ENCODE measurements at places on chromosomes 6 and 20.

- peak; percentile 39 for DNase-seq
Observed at GRCh38 chr20:37406010-37406998, 60.4 kb downstream of the SRC start.

- DNase-seq, result no peak
Observed at GRCh38 chr20:53826597-53827291, 233.1 kb upstream of the ZNF217 start.

GRCh38 chr6:158697811-158698210 is 48.0 kb downstream of the SYTL3 start:
- DNase-seq, result no peak

DNA sequence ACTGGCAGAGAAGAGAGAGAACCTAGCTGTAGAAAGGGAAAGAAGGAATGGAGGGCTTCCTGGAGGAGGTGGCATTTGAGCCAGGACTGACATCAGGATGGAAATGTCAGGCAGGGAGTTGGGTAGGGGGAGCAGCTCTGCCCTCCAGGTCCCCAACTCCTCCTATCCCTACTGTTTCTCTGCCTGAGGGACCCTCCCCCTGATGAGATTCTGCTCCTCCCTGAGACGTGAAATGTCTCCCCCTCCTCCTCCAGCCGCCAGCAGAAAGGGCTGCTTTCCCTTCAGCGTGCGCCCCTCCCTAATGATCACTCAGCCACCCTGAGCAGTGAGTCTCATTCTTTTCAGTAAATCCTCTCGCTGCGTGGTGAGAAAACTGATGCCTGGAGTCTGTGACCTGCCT is 40.6 kb downstream of the HLA-DPB1 start:
- no peak for DNase-seq

DNA sequence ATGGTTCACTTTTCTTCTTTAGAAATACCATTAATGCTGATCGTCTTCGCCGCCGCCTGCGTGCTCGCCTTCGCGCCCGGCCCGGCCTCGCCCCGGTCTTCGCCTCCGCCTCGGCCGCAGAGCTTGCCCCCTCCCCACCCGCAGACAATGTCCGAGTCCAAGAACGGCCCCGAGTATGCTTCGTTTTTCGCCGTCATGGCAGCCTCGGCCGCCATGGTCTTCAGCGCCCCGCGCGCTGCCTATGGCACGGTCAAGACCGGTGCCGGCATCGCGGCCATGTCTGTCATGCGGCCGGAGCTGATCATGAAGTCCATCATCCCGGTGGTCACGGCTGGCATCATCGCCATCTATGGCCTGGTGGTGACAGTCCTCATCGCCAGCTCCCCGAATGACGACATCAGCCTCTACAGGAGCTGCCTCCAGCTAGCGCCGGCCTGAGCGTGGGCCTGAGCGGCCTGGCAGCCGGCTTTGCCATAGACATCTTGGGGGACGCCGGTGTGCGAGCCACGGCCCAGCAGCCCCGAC is 4.8 kb upstream of the PRPH2 start:
- no peak for DNase-seq

DNA sequence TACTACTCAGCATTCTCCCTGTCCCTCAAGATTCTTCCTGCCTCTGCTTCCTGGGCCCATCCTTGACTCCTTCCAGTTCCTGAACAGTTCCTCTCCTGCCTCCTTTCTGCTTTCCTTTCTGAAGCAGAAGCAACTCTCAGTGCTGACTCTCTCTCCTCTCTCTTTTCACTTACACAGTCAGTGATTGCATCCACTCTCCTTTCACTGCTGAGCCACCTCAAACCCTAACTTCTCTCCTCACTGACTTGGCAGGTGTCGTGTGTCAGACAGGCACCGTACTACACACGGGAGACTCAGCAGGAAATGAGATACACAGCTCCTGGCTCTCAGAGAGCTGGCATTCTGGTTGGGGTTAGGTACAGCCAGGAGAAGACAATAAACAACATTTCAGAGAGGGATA is 5.6 kb downstream of the ABHD16A start:
- no peak for DNase-seq

- DNase-seq, result no peak
Observed at GRCh38 chr6:138953451-138953850, 34.6 kb downstream of the REPS1 start.

- peak; percentile 22 for DNase-seq
Observed at GRCh38 chr6:134080171-134080795, 27.9 kb upstream of the SLC2A12 start.

DNA sequence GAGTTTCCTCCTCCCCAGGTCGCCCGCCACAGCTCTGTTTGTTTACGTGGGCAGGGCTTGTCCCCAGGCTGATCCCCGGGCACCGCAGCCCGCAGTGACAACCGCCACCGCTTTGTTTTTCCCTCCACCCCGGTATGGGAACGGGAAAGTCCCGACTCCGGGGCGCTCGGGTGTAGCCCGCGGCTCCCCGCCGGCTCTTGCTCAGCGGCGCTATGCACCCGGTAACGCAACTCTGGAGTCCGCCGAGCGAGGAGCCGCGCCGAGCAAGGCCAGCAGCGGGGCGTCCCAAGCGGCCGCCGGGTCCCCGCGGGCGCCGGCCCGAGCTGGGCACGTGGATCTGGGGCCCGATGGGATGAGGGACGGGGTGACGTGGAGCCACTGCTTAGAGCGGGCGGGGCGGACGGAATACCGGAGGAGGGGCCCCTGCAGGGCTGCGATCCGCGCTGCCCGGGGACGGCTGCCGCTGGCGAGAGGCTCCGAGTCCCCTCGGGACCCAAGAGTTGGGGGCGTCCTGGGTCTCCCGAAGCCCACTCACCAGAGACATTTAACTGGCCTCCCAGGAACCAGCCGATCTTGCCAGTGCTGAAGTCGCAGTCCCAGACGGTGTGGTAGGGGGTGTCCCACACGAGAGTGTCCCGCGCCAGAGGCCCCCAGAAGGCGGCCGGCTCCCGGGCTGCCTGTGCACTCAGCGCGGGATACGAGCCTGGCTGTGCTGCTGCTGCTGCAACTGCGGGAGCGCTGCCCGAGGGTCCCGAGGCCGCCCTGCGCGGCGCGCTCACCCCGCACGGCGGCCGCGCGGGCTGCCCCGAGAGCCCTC is 497 bp downstream of the ACSS1 start:
- DNase-seq, result peak; percentile 80

GRCh38 chr20:54140067-54140466 is 33.7 kb downstream of the CYP24A1 start:
- no peak for DNase-seq

GRCh38 chr6:48449002-48449401 is 338.0 kb upstream of the PTCHD4 start:
- no peak for DNase-seq

- no peak for DNase-seq
Observed at GRCh38 chr20:40282941-40283340, 406.1 kb downstream of the MAFB start.

GRCh38 chr20:44264287-44264686 is 17.2 kb downstream of the GDAP1L1 start:
- no peak for DNase-seq

- DNase-seq, result no peak
Observed at GRCh38 chr20:3732327-3733118, at the start of gene HSPA12B. HSPA12B (plus strand) TSS chr20:3732685; CDS start chr20:3738675, 5,990 bp downstream.

DNA sequence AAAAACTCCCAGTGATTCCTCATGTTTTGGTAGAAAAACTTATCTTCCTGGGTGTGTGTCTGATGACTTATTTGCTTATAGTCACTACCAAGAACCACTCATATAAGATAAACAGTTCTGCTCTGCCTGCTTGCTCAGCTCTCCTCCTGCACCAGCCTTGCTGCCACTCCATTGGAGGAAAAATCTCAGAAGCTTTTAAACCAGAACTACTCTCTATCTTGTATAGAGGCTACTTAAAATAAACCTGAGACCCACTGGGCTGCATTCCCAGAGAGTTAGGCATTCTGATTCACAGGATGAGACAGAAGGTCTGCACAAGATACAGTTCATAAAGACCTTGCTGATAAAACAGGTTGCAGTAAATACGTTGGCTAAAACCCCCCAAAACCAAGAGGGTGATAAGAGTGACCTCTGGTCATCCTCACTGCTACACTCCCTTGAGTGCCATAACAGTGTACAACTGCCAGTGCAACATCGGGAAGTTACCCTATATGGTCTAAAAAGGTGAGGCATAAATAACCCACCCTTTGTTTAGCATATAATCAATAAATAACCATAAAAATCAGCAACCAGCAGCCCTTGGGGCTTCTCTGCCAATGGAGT is 728.3 kb downstream of the EPHA7 start:
- no peak for DNase-seq

- no peak for DNase-seq
Observed at GRCh38 chr6:12845224-12846004, 128.8 kb downstream of the PHACTR1 start.

DNA sequence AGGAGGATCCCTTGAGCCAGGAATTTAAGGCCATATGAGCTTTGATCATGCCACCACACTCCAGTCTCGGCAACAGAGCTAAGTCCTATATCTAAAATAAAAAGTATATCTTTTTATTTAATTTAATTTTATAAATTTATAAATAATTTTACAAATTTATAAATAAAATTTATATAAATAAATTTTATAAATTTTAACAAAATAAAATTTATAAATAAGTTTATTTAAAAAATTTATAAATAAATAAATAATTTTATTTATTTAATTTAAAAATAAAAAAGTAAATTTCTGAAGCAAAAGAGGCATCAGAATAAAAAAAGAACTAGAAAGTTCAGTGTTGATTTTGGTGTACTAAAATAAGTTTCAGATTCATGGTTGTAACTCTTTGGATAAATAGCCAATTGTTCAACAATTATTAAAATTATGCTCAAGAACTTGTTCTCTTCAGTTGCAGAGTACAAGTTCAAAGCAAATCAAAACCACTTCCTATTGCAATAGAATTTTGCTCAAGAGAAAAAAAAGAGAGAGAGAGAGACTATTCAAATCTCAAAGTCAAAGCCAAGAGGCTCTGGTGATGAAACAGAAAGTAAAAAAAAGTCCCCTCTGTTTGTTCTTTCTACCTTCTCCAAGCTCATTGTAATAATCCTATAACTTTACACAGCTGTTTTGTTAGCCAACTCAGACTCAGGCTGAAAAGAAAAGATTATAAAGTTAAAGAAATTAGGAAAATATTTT is 547.5 kb upstream of the ADGRB3 start:
- DNase-seq, result no peak

GRCh38 chr6:42555477-42556457 is 8.1 kb upstream of the UBR2 start:
- DNase-seq, result peak; percentile 38

- no peak for DNase-seq
Observed at GRCh38 chr6:93021235-93021915, 398.0 kb downstream of the EPHA7 start.

GRCh38 chr6:3847521-3847920 is 1.7 kb upstream of the FAM50B start:
- DNase-seq, result no peak

GRCh38 chr20:63625771-63626423 is 1.0 kb downstream of the GMEB2 start:
- no peak for DNase-seq

DNA sequence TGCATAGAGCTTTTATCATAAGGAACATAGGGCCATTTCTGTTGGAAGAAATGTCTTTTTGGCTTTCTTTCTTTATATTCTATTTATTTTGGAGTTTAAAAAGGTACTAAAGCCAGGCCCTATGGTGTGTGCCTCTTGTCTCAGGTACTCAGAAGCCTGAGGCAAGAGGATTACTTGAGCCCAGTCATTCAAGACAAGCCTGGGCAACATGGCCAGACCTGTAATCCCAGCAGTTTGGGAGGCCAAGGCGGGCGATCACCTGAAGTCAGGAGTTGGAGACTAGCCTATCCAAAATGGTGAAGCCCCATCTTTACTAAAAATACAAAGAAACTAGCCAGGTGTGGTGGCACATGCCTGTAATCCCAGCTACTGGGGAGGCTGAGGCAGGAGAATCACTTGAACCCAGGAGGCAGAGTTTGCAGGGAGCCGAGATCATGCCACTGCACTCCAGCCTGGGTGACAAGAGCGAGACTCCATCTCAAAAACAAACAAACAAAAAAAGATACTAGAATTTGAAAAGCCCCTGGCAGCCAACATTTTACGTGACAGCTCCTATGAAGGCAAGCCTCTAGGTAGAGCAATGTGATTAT is 80.0 kb downstream of the CBFA2T2 start:
- DNase-seq, result no peak

DNA sequence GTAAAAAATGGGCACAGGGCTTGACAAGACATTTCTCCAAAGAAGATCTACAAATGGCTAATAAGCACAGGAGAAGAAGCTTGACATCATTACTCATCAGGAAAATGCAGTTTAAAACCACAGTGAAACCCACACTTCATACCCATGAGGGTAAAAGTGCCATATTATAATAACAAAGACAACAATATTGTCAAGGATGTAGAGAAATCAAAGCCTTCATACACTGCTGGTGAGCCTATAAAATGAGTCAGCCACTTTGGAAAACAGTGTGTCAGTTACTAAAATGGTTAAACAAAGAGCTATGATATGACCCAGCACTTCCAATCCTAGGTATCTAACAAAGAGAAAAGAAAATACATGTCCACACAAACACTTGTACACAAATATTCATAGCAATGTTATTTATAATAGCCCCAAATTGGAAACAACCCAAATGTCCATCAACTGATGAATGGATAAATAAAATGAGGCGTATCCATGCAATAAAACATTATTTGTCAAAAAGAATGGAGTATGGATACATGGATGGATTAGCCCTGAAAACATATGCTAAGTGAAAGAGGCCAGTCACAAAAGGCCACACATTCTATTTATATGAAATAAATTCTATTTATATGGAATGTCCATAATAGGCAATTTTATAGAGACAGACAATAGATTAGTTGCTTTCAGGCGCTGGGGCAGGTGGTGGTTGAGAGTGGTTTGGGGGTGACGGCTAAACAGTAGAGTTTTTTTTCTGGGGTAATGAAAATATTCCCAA is 11.5 kb upstream of the IL20RA start:
- DNase-seq, result no peak

GRCh38 chr20:31934968-31935764 is 16.7 kb downstream of the PDRG1 start:
- no peak for DNase-seq

- no peak for DNase-seq
Observed at GRCh38 chr6:169421586-169422264, 168.1 kb upstream of the THBS2 start.

DNA sequence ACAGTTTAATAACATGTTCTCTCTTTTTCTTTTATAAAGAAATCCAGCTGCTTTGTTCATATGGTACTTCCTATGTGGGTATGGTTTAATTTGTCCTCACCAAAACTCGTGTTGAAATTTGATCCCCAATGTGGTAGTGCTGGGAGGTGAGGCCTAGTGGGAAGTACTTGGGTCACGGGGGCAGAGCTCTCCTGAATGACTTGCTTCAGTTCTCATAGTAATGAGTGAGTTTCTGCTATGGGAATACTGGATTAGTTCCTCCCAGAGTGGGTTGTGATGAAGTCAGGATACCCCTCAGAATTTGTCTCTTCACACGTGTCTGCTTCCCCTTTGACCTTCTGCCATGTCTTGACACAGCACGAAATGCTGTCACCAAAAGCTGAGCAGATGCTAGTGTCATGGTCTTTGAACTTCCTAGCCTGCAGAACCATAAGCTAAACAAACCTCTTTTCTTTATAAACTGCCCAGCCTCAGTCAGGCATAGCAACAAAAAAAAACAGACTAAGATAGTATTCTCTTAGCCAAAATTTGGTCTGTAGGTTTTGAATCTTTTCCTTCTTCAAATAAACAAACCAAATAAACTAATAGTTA is 87.8 kb upstream of the HS3ST5 start:
- no peak for DNase-seq

- no peak for DNase-seq
Observed at GRCh38 chr20:50092436-50092835, 20.5 kb downstream of the UBE2V1 start.

Data from activated CD8-positive, alpha-beta T cell treated with anti-CD3 and anti-CD28 coated beads, Interleukin-2, amount 10 ng/mL, durations not matched to agents 7 days and 5 days (primary cell).